ENCODE measurements at places on chromosomes 4 and X. TPM values are rescaled to one million over a fixed set of nuclear protein-coding genes. Genes with fewer than 3 reads are reported as not detected.
A peak's percentile ranks its signal among the peaks of the same experiment; 100 is the strongest.

DNA sequence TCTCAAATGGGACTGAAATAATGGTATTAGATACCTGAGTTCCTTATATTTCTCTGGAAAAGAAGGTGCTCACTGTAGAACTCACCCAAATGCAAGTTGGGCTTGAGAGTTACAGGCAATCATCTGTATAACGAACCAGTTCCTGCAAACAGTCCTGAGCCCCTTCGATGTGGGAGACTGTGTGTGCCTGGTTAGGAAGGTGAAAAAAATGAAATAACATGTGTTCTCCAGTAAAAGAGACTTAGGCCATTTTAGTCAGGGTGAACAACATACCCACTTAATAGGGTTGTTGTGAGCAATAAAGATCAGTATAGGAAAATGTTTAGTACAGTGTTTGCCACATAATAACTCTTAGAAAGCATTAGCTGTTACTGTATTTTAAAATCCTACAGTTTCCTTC lies 23.4 kb downstream of the STIM2 start:
- peak overlapping the region; percentile 95 for H3K27ac ChIP-seq
- peaks cover 73% of the 10 kb centered on the region for H3K4me1 ChIP-seq
- no peaks in the 10 kb centered on the region for H3K27me3 ChIP-seq
- peaks cover 23% of the 10 kb centered on the region for H3K36me3 ChIP-seq

DNA sequence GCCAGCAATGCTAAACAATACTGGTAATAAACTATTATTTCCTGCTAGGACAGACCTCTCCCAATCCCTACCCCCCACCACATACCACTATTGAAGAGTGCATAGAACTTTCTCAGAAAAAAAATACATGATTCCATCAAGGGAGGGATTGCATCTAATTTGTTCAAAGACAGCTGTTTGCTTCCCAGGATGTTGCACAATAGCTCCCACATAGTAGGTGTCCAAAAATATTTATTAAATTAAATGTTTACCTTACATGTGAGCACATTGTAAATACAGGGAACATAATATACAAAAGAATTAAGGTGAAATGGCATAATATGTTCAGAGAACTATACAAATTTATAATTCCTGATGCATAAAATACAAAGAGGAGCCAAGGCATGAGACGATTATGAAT lies 1111.8 kb upstream of the LCORL start:
- H3K27me3 ChIP-seq = no peaks in the 10 kb centered on the region
- DNase-seq = no peak
- H3K4me1 ChIP-seq = no peaks in the 10 kb centered on the region

- no peak for DNase-seq
- no peak overlapping the region for H3K4me3 ChIP-seq
- H3K27me3 ChIP-seq = no peaks in the 10 kb centered on the region
- H3K4me1 ChIP-seq = no peaks in the 10 kb centered on the region
- H3K36me3 ChIP-seq = no peaks in the 10 kb centered on the region
These were observed 19.6 kb upstream of the SOWAHD start for GRCh38 chrX:119738742-119739141.

DNA sequence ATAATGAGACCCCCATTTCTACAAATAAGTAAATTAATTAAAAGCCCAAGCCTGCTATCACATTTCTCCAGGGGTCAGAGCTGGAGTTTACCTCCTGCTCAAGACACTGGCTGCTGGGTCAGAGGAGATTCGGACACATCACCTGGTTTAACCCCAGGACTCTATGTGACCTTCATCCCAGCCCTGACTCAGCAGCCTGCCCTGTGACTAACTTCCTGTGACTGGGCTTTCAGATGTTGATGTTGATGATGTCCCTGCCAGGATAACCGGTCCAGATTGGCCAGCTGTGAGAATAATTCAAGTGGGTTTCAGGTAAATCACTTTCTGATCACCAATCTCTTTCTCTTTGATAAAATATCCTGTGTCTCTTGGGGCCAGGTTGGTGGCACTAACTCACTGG lies 102.4 kb upstream of the MAML3 start:
- H3K4me3 ChIP-seq = no peak overlapping the region
- DNase-seq = no peak
- no peak overlapping the region for H3K27ac ChIP-seq
- no peaks in the 10 kb centered on the region for H3K36me3 ChIP-seq
- H3K4me1 ChIP-seq = peaks cover 24% of the 10 kb centered on the region

GRCh38 chr4:7288751-7289523 lies 96.6 kb downstream of the SORCS2 start:
- no peak overlapping the region for H3K27ac ChIP-seq
- H3K4me1 ChIP-seq = no peaks in the 10 kb centered on the region
- H3K27me3 ChIP-seq = peaks cover 3% of the 10 kb centered on the region
- H3K4me3 ChIP-seq = no peak overlapping the region
- no peaks in the 10 kb centered on the region for H3K36me3 ChIP-seq

- no peaks in the 10 kb centered on the region for H3K4me1 ChIP-seq
- H3K27me3 ChIP-seq = peaks cover 13% of the 10 kb centered on the region
- no peak within 1 kb of the TSS for H3K27ac ChIP-seq
- peak; percentile 55 for DNase-seq
- H3K4me3 ChIP-seq = no peak within 1 kb of the TSS
These were observed at the start of gene PRSS48 for GRCh38 chr4:151276787-151277562. TSS of gene PRSS48 (plus strand) at chr4:151277161. CDS start at chr4:151277173, 12 bp downstream.

GRCh38 chr4:181559637-181560036 lies 683.6 kb upstream of the TENM3 start:
- no peaks in the 10 kb centered on the region for H3K4me1 ChIP-seq
- DNase-seq = no peak
- no peak overlapping the region for H3K4me3 ChIP-seq
- no peak overlapping the region for H3K27ac ChIP-seq
- H3K27me3 ChIP-seq = no peaks in the 10 kb centered on the region

- no peak overlapping the region for H3K27ac ChIP-seq
- H3K4me3 ChIP-seq = no peak overlapping the region
- peaks cover 4% of the 10 kb centered on the region for H3K4me1 ChIP-seq
- peak; percentile 39 for DNase-seq
- H3K27me3 ChIP-seq = no peaks in the 10 kb centered on the region
- H3K36me3 ChIP-seq = no peaks in the 10 kb centered on the region
These were observed 729.3 kb upstream of the ACTRT1 start for GRCh38 chrX:128781506-128781905.

DNA sequence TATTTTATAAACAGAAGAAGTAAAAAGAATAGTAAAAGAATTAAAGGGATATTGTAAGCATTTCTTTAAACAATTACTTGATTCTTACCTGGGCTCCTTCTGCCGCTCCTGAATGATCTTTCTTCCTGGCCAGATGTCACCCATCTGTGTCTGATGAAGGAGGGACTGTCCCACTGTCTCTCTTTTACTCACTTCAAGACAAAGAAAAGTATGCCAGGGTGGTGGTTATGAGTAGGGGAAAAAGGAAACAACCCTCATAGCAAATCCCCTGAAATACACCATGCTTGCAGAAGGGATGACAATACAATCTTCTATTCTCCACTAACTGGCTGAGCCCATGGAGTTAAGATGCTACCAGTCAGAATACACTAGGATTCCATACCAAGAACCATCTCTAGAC lies 31.1 kb downstream of the SYTL4 start:
- H3K27me3 ChIP-seq = peaks cover 30% of the 10 kb centered on the region
- no peaks in the 10 kb centered on the region for H3K4me1 ChIP-seq
- DNase-seq = no peak
- H3K36me3 ChIP-seq = no peaks in the 10 kb centered on the region
- H3K4me3 ChIP-seq = no peak overlapping the region
- no peak overlapping the region for H3K27ac ChIP-seq

DNA sequence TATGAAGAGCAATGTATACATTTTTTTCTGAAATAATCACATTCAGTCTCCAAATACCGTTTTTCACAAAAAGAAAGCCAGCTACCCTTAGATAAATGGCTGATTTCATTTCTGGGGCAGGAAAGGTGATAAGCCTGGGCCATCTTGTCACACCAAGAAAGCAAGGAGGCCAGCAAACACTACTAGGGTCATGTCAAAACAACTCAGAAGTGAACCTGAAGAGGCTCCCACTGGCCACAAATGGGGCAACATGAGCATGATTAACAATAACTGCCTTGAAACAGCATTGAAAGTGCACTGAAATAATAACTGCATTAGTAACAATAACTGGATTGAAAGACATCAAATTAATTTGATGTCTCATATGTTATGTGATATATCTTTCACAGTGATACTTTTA lies 39.3 kb downstream of the SH3KBP1 start:
- H3K4me1 ChIP-seq = peaks cover 50% of the 10 kb centered on the region
- no peak for DNase-seq
- no peaks in the 10 kb centered on the region for H3K27me3 ChIP-seq
- H3K4me3 ChIP-seq = no peak overlapping the region
- peaks cover 7% of the 10 kb centered on the region for H3K36me3 ChIP-seq

DNA sequence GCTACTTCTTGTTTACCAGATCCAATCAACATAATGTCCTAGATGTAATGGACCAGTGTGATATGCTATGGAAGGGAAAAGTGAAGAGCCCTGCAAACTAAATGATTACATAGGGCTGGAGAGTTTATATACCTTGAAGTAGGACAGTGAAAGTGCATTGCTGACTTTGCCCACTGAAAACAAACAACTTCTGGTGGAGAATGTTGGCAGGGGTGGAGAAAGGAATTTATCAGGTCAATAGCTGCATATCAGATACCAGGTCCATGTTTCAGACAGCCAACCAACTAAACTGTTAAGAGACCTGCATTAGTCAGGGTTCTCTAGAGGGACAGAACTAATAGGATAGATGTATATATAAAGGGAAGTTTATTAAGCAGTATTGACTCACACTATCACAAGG lies 82.4 kb downstream of the DCUN1D4 start:
- no peak for DNase-seq
- no peaks in the 10 kb centered on the region for H3K36me3 ChIP-seq
- no peak overlapping the region for H3K27ac ChIP-seq

DNA sequence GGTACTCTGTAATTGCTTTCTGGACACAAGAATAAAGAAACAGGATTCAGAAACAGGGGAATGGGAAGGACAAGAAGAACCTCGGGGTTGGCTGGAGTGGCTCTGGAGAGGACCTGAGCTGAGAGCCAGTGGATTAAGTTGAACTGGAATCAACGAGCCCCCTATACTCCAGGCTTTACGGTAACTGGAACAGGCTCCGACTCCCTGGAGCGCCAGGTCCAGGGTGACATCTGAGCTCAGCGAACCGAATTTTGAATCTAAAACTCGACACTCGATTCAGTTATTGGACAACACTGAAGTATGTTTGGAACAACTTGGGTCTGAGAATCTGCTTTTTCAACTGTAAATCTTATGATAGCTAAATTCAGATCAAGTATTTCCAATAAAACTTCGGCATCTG lies 23.9 kb downstream of the HMX1 start:
- H3K27me3 ChIP-seq = no peaks in the 10 kb centered on the region
- no peak for DNase-seq
- no peak overlapping the region for H3K27ac ChIP-seq

DNA sequence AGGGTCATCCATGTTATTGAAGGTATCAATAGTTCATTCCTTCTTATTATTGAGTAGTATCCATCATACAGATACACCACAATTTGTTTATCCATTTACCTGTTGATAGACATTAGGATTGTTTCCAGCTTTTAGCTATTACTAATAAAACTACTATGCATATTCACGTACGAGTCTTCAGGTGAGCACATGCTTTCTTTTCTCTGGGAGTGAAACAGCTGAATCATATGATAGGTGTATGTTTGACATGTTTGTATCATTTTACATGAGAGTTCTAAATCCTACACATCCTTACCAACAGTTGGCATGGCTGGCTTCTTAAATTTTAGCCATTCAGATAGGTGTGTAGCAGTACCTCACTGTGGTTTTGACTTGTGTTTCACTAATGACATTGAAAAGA lies 556.6 kb upstream of the DIPK2B start:
- H3K27me3 ChIP-seq = no peaks in the 10 kb centered on the region
- no peak for DNase-seq
- H3K36me3 ChIP-seq = peaks cover 43% of the 10 kb centered on the region
- H3K27ac ChIP-seq = peak overlapping the region; percentile 95
- peaks cover 57% of the 10 kb centered on the region for H3K4me1 ChIP-seq

- no peaks in the 10 kb centered on the region for H3K36me3 ChIP-seq
- no peak overlapping the region for H3K27ac ChIP-seq
- H3K4me3 ChIP-seq = no peak overlapping the region
These were observed 327.7 kb downstream of the DKK2 start for GRCh38 chr4:106708464-106708816.

GRCh38 chr4:20440170-20440569 lies 188.5 kb downstream of the SLIT2 start:
- no peak for DNase-seq
- no peak overlapping the region for H3K4me3 ChIP-seq
- H3K36me3 ChIP-seq = no peaks in the 10 kb centered on the region
- H3K4me1 ChIP-seq = no peaks in the 10 kb centered on the region

DNA sequence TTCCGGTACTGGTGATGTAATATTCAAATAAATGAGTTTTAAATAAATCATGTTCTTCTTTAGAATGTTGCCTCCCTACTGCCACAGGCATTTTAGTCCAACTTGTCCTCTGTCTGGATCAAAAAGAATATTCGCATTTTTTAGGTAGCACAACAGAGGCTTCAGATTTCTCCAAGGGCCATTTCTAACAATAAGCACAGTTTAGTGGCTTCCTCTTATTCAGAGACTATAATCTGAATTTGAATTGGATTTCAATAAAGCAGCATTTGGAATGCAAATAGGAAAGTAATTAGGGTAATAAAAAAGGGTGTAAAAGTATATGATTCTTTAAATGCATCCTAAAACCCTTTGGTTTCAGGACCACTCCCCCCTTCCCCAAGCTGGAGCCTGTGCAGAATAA lies 167.9 kb upstream of the GLRA2 start:
- no peaks in the 10 kb centered on the region for H3K36me3 ChIP-seq
- H3K4me1 ChIP-seq = no peaks in the 10 kb centered on the region
- H3K4me3 ChIP-seq = no peak overlapping the region
- no peak overlapping the region for H3K27ac ChIP-seq
- no peaks in the 10 kb centered on the region for H3K27me3 ChIP-seq

GRCh38 chr4:94181815-94182214 lies 25.9 kb upstream of the SMARCAD1 start:
- DNase-seq = no peak
- H3K27ac ChIP-seq = no peak overlapping the region
- H3K4me3 ChIP-seq = no peak overlapping the region
- no peaks in the 10 kb centered on the region for H3K36me3 ChIP-seq

DNA sequence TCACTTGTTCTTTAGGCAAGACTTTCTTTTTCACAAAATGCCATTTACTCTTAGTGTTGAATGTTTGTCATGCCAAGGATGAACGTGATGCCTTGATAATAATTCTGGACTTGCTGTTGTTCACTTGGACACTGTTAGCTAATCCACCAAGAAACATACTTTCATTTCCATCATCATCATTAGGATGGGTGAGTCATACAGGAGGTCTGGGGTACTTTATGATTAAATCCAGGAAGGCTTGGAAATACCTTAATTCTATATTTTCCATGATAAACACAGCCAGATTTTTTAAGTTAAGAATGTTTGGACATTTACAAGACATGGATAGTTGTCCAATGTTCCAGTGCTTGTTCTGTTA lies 260.7 kb upstream of the GIMD1 start:
- no peaks in the 10 kb centered on the region for H3K4me1 ChIP-seq
- H3K4me3 ChIP-seq = no peak overlapping the region
- H3K27me3 ChIP-seq = no peaks in the 10 kb centered on the region
- no peak for DNase-seq

GRCh38 chr4:83013902-83014301 lies 3.3 kb upstream of the LIN54 start:
- H3K36me3 ChIP-seq = peaks cover 4% of the 10 kb centered on the region
- H3K4me1 ChIP-seq = peaks cover 24% of the 10 kb centered on the region
- DNase-seq = no peak
- H3K27ac ChIP-seq = peak overlapping the region; percentile 18

GPC4 gene
- total RNA-seq = not detected

CT45A3 gene
- not detected for total RNA-seq

EDNRA gene
- not detected for total RNA-seq

LONRF3 gene
- total RNA-seq = 0.35 TPM

MMRN1 gene
- total RNA-seq = 0.16 TPM

RGN gene
- not detected for total RNA-seq

KLKB1 gene
- total RNA-seq = 0.14 TPM

SORCS2 gene
- total RNA-seq = 0.05 TPM

AFM gene
- not detected for total RNA-seq

DMP1 gene
- not detected for total RNA-seq

FBXL5 gene
- total RNA-seq = 51.8 TPM

Measured in activated CD8-positive, alpha-beta memory T cell treated with anti-CD3 and anti-CD28 coated beads, Interleukin-2, amount 10 ng/mL, durations not matched to agents 7 days and 5 days (primary cell).